ENCODE measurements at places on chromosomes 6 and 20.

GRCh38 chr6:109612268-109612667, 78.7 kb downstream of the AK9 start:
- DNase-seq: no peak

DNA sequence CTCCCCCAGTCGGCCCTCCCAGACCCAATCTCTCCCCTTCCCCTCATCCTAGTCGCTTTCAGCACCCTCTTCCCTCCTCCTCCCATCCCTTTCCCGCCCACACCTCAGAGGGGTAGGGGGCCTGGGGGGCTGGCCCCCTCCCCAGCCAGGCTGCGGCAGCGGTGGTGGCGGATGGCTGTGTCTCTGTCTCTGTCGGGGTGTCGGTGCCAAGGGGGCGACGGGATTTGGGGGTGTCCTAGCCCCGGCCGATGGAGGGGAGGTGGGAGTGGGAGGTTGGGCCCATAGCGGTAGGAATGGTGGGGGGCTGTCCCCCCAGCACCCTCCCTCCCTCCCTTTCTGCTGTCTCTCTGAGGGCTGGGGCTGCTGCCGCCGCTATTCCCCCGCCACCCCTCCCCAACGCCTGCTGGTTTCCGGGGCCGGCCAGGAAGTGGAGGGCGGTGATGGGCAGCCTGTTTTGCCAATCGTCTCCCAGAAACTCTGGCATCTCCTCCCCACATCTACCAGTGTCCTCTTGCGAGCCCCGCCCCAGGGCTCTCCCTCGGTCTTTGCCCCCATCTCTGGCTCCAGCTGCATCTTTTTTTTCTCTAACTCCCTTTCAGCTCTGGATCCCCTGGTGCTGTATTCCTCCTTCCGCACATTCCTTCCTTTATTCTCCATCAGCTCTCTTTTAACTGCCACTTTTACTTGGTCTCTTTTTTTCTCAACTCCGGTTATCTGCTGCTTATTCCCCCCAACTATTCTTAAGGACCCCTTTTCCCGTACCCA, at the start of gene AGPAT1:
TSS of gene AGPAT1 (minus strand) at position 374 of the 765 bp plus-strand sequence. CDS start 4,588 bp downstream, outside the sequence.
- DNase-seq: peak; percentile 43

DNA sequence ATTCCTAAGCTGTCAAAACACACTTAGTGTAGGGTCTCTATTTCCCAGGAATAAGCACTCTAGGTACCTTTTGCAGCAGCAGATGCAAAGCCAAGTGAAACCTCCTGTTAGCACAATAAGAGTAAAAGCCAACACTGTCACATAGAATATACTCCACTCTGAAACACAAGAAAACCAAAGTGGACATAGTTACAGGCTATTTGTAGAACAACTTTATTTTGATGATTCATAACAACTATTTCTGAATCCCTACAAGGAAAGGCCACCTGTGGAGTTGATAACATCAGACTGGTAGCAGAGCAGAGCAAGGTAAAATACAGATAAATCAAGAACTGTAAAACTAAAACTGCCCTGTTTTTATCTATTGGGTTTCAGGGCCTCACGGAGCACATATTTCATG, 59.7 kb downstream of the ALDH5A1 start:
- no peak for DNase-seq

GRCh38 chr6:156780102-156780641, 3.0 kb downstream of the ARID1B start:
- DNase-seq: no peak

DNA sequence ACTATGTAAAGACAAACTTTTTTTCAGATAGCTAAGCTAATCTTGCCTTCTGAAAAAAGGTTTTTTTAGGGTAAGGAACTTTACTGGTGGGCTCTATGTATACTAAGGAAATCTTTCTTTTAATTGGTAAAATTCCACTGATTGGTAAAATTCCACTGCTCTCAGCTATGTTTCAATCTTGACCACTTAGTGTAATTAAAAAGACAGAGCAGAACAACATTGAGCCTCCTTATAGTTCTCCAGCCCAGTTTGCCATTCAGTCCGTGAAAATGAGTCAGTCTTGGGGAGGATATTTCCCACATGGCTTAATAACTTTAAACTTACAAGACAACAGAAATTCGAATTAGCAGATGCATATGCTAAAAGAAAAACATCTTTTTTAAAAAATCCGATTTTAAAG, 92.7 kb downstream of the EYA4 start:
- no peak for DNase-seq

DNA sequence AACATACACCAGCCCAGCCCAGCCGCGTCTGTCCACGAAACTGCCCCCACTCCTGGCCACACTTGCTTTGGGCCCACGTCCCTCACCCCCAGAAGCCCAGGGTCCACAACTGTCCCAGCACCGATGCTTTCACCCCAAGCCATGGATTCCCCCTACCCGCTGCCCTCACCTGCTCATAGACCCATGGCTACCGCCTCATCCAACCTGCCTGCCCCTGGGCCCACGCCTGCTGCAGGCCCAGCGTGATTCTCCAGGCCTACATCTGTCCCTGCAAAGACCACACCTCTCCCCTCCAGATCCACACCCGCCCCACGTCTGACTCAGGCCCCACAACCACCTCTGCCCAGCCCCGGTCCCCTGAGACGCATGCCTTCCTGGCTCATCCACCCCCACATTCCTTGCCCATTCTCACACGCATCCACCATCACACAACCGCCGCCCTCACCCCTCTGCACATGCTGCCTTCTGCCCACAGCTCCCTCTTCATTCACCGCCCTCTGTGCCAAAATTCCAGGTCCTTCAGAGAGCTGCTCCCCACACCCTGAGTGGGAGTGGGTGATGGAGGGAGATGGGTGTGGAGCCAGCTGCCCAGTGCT, 86.7 kb downstream of the GRM4 start:
- DNase-seq: no peak

- no peak for DNase-seq
These were observed 27.9 kb downstream of the LIN28B start for GRCh38 chr6:104984831-104985230.

- no peak for DNase-seq
These were observed 1.1 kb upstream of the APOBEC2 start for GRCh38 chr6:41051873-41052272.

DNA sequence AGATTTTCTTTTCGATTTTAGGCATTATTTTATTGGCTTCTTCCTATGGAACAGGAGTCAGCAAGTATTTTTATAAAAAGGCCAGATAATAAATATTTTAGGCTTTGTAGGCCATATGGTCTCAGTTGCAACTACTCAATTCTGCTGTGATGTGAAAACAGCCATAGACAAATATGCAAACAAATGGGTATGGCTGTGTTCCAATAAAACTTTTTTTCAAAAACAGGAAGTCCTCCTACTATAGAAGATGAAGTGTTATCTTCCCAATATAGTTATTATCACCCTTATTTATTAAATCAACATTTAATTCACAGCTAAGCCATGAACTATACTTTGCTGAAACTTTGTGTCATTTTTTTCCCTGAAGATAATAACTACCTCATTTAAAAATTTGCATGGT, 57.2 kb downstream of the CHD6 start:
- no peak for DNase-seq

DNA sequence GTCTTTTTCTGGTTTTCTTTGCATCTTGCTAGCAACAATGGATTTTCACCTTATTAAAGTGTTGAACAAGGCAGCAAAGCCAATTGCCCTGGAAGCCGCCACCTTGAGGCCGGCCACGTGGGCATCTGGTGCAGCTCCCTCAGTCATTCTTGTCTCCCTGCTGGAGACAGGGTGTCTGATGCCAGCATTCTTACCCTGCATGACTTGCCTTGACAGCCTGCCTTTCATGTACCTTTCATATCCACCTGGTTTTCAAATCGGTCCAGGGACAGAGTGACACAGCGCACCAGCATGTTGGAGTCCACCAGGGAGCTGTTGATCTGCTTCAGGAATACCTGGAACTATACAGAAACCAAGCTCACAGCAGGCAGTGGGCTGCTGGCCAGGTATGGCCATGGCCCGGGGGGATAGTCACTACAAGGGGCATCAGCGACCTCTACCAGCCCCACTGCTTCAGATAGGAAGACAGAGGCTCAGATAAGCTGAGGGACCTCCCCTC, 49.8 kb downstream of the MYH7B start:
- no peak for DNase-seq
